Uterus (tissue), 4 donors: ENCODE measurements at places on chromosomes 16 and 17.
A peak's percentile ranks its signal among the peaks of the same experiment; 100 is the strongest.

GRCh38 chr16:81649561-81650184 lies 129.4 kb upstream of the PLCG2 start:
- no peak for DNase-seq

DNA sequence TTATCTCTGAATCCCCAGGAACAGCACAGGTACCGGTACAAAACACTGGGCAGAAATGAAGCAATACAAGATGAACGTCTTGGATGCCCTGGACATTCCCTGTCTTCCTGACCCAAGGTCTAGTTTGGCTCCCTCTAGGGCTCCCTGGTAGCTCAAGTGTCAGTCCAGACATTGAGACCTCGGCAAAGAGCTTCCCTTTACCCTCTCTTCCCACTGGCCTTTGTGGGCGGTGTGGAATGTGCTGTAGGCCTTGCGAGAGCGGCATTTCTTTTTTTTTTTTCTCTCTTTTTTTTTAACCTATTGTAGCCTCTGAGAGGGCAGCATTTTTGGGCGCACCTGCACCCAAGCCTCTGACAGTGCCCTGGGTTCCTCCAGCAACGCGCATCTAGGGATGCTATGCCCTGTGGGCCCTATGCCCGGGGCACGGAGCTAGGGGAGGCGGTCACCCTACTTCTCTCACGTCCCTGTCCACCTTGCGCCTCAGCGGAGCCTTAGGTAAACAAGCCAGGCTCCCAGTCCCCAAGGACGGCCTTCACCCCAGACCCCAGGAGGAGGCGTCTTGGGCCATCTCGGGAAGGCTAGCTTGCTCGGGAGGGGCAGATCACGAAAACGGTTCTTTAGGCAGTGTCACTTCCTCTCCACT lies 1.2 kb upstream of the NFATC3 start:
- no peak for DNase-seq

DNA sequence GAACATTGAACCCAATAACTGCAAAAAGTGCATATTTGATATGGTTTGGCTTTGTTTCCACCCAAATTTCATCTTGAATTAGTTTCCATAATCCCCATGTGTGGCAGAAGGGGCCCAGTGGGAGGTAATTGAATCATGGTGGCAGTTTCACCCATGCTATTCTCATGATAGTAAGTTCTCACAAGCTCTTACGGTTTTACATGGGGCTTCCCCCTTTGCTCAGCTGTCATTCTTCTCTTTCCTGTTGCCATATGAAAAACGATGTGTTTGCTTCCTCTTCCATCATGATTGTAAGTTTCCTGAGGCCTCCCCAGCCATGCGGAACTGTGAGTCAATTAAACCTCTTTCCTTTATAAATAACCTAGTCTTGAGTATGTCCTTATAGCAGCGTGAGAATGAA lies 127.6 kb downstream of the CHD9NB start:
- DNase-seq: no peak

GRCh38 chr16:81492311-81492761 lies 47.7 kb downstream of the CMIP start:
- DNase-seq: no peak

- no peak for DNase-seq
Observed at GRCh38 chr17:39739885-39740356, 2.2 kb downstream of the GRB7 start.

GRCh38 chr16:57372372-57373116 lies at the start of gene CX3CL1:
Gene CX3CL1, plus strand, starts transcription at chr16:57372490. Its CDS starts 79 bp downstream, at chr16:57372569.
- DNase-seq: peak; percentile 68

GRCh38 chr16:77834635-77835540 lies 46.5 kb downstream of the VAT1L start:
- DNase-seq: no peak

DNA sequence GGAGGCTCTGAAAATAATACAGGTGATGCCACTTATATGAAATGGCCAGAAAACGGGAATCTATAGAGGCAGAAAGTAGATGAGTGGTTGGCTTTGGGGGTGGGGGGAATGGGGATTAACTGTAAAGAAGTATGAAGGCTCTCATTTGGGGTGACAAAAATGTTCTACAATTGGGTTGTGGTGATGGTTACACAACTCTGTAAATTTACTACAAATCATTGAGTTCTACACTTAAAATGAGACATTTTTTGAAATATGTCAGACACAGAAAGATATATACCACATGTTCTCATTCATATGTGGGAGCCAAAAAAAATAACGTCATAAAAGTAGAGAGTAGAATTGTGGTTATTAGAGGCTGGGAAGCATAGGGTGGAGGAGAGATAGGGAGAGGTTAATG lies 25.7 kb downstream of the ARHGAP17 start:
- no peak for DNase-seq

- DNase-seq: no peak
Observed at GRCh38 chr17:68020409-68020756, 15.2 kb upstream of the KPNA2 start.

DNA sequence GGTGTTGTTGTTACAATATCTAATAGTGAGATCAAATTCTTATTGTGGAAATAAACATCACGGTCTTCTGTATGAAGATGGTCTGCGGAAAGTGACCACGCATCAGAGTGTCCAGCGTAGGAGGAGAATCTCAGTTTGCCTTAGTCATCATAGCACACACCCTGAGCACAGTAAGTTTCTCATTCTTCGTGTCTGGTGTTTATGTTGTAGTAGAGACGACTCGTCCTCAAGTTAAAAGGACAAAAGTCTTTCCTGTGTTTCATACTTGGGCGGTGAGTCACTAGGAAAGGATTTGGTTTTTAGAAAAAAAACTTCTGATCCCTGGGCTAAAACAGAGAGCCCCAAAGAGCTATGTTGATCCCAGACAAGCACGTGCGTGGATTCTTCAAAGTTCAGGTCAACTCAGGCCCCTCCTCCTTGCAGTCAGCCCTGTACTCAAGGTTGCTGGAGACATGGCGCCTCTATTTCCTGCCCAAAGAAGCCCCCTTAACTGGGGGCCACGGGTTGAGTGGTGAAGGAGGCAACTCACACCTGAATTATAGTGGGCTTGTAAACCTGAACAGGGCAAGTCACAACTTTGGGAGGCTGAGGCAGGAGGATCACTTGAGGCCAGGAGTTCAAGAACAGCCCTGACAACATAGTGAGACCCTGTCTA lies 170.4 kb downstream of the ZFHX3 start:
- no peak for DNase-seq

GRCh38 chr17:35875072-35875799 lies 4.9 kb downstream of the CCL5 start:
- no peak for DNase-seq

DNA sequence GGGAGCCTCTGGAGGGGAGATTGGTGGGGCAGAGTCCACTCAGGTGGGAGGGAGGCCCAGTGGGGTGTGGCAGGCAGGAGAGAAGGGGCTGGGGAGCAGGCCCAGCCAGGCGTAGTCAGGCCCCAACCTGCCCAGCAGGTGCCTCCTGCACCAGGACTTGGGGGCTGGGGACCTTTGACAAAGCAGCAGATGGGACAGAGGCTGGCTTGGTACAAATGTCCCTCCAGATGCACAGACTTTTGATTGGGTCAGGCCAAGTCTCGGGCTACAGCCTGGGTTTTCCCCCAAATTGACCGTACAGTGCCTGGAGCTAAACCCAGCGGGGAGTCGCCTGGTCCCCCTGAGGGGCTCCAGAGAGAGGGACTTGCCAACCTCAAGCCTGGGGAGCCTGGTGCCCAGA lies 411 bp downstream of the GGT6 start:
- DNase-seq: no peak

DNA sequence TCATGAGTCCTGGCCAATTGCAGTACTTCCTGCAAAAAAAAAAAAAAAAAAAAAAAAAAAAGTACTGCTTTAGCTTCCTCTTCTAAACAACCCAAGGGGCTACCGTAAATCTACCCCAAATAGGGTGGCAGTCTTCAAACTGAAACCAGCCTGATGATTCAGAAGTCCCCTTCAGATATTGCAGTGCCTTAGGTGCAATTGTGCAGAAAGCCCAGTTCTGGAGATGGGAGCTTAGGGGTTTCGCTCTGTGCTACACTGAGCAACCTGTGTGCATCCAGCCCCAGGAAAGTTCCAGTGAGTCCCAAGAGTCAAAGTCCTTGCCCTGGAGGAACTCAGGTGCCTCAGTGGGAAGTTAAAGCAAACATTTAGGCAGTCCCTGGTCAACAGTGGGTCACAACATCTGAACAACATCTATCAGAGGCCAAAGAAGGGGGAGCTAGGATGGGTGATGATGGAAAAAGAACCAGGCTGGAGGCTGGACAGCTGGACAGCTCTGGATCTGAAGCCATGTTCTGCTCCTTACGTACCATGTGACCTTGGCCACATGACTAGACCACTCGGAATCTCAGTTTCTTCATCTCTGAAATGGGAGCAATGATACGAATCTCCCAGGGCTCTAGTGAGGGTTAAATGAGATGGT lies 6.7 kb upstream of the CIITA start:
- no peak for DNase-seq

- DNase-seq: no peak
Observed at GRCh38 chr17:16364625-16365024, 11.4 kb upstream of the CENPV start.

GRCh38 chr17:45150911-45151809 lies 2.9 kb downstream of the HEXIM1 start:
- DNase-seq: no peak

DNA sequence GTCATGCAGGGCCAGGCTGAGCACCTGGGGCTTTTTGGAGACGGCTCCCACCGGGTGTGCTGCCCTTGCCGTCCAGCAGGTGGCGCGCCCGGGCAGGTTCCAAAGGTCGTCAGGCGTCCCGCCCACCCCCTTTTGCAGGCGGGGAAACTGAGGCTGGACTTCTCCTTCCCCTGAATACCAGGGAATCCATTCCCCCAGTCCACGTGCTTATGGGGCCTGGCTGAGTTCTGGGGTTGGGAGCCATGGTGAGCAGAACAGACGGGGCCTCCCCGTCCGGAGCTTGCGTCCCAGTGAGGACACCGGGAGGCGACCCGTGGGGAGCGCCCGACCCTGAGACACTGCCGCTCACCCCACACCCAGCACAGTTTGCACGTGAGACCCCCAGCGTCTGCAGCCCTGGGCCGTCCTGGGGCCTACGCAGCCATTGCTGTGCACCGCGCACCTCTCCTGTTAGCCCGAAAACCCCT lies 51.8 kb upstream of the JPH3 start:
- no peak for DNase-seq

GRCh38 chr17:30848021-30848420 lies 16.3 kb downstream of the ATAD5 start:
- no peak for DNase-seq

- no peak for DNase-seq
Observed at GRCh38 chr17:34447406-34447805, 84.4 kb upstream of the CCL1 start.

DNA sequence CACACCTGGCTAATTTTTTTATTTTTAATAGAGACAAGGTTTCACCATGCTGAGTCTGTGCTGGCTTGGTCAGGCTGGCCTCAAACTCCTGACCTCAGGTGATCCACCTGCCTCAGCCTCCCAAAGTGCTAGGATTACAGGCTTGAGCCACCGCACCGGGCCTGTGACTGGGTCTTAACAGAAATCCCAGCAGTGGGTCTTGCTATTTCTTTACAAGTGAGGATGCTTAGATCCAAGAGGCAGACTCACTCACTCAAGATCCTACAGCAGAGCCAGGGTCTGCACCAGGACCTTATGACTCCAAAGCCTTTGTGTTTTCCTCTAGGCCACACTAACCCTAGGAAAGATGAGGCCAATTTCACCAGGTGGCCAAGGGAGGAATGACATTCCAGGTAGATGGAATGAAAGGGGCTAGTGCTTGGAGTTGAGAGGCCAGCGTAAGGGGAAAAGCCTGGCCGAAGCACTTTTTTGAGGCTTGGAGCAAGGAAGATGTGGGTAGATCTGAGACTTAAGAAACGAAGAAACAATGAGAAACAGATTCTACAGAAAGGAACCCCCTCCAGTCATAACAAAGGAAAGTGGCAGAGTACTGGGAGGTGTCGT lies 5.7 kb upstream of the STAT5A start:
- no peak for DNase-seq

DNA sequence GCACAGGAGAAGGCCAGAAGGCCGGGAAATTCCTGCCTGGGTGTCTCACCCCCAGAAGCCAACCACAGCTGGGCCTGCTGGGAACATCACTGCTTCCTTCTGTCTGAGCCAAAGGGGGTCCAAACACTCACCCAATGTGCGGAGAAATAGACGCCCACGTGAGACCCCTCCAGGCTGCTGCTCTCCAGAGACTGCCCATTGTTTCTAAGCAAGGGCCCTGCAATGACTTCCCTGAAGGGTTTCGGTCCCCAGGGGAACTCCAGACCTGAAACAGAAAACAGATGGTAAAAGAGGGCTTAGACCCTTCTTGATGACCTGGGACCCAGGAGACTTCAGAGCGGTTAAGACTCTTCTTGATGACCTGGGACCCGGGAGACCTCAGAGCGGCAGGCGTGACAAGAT lies 41.3 kb downstream of the MRM3 start:
- DNase-seq: no peak

- DNase-seq: no peak
Observed at GRCh38 chr17:72233986-72234385, 113.2 kb downstream of the SOX9 start.

DNA sequence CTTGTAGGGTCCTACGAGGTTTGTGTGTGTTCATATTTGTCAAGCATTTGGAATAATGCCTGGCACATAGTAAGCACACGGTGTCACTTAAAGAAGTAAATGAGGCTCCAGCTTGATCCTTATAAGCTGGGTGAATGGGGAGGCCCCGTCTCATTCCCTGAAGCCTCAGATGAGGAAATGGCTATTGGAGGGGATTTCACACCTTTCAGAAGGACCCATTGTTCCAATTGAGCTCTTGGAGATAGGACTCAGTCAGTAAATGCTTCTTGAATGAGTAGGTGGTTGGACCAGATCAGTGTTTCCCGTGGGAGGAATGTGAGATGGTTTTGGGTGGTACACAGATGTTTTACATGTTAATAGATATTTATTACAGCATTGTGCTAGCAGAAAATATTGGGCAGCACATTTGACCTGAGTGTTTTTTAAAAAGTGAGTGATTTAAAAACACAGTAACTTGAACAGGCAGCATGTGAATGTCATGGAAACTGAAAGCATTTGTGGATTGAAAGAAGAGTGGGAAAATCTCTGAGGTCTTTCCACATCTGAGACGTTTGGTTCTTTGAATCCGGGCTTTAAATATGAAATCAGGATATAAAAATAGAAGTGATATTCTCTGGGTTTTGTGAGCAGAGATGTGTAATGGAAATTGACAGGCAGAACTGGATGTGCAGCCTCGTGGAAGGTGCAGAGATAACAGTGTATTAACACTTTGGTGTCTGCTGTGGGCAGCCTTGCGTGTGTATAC lies 36.4 kb upstream of the ARHGAP17 start:
- DNase-seq: no peak

DNA sequence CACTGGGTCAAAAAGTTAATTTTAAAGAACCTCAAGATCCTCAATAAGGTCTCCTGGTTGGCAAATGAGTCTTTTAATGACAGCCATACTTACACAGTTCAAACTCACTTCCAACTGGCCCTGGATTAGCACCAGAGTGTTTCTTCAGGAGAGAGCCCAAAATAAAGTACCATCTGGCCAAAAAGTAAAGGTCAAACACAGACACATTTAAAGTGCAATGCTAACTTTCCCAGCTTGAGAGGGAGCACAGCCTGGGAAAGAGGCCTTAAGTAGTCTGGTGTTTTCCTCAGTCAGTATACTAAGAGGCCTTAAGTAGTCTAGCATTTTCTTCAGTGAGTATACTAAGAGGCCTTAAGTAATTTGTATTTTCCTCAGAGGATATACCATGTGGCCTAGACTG lies 46.6 kb upstream of the ERN1 start:
- DNase-seq: no peak
